ENCODE measurements at places on chromosomes 2 and 18. TPM values are rescaled to one million over a fixed set of nuclear protein-coding genes. Genes with fewer than 3 reads are reported as not detected.

Gene VWC2L
- total RNA-seq, result not detected

Gene ACTR1B
- total RNA-seq, result 83.0 TPM

Gene MAP3K19
- 1.3 TPM for total RNA-seq

Gene DNMT3A
- total RNA-seq, result 35.1 TPM

GRCh38 chr2:32787207-32787606, 159.4 kb downstream of the TTC27 start:
- peaks cover 3% of the 10 kb centered on the region for H3K4me1 ChIP-seq
- no peak for DNase-seq
- H3K27ac ChIP-seq, result no peak overlapping the region

DNA sequence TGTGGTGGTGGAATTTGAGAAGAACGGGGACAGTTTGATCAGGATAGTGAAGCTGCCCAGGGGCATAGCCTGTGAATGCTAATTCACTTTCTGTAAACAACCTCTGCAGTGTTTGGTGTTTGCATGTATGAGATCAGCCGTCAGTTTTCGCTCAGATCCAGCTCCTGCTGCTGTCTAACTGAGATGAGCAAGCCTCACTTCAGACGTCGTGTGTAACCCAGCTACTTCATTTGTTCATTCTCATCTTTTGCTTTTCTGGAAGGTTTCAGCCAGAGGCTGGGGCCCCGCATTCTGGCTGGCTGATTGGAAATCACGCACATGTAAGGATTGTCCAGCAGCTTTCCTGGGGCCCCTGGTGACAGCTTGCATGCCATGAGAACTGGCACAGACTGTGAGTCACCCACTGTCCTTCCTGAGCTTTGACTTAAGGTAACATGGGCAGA, 48.9 kb downstream of the LDLRAD4 start:
- no peak for DNase-seq
- H3K36me3 ChIP-seq, result no peaks in the 10 kb centered on the region
- H3K27me3 ChIP-seq, result no peaks in the 10 kb centered on the region
- H3K27ac ChIP-seq, result no peak overlapping the region

DNA sequence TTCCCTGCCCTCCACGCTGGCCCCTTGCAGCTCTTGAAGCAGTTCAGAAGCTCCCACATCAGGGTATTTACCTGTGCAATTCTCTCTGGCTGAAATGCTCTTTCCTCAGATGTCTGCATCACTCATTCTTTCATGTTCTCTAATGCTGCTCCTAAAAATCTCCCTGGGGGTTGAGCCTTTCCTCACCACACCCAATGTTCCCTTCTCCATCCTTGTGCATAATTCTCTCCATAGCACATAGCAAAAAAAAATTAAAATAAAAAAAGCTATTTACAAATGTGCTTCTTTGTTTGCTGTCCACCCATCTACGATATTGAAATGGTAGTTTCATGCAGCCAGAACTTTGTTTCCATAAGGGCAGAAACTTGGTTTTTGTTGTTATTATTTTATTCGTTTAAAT, 155.5 kb downstream of the DOK6 start:
- H3K4me1 ChIP-seq, result no peaks in the 10 kb centered on the region
- H3K4me3 ChIP-seq, result no peak overlapping the region
- no peak overlapping the region for H3K27ac ChIP-seq
- no peaks in the 10 kb centered on the region for H3K27me3 ChIP-seq
- DNase-seq, result no peak

All from upper lobe of left lung (tissue), 6 donors.